Stimulated activated CD8-positive, alpha-beta memory T cell treated with anti-CD3 and anti-CD28 coated beads, Interleukin-15, amount 100 ng/mL, for 4 hours (primary cell): ENCODE measurements at places on chromosomes 6 and 20.
A peak's percentile ranks its signal among the peaks of the same experiment; 100 is the strongest.

- no peak for DNase-seq
Observed at GRCh38 chr20:54475334-54476168, at the start of gene DOK5. TSS of gene DOK5 (plus strand) at chr20:54475593. CDS start at chr20:54475947, 354 bp downstream.

DNA sequence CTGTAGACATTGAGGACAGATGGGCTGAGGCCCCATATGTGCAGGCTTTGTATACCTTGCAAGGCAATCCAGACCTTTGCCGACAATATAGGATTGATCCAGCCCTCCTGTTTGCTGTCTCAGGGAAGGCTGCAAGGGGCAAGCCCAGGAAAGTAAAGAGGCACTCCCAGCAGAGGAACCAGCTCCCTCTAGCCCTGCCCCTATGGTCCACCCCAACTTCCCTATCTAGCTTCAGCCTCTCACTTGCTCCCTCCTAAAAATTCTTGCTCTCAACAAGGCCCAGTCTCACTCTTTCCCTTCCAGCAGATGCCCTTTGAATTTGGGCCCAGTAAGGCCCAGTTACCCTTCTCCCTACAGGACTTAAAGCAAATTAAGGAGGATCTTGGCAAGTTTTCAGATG lies 92.6 kb downstream of the JARID2 start:
- DNase-seq, result no peak

- no peak for DNase-seq
Observed at GRCh38 chr6:127303917-127304316, 37.3 kb downstream of the RNF146 start.

GRCh38 chr6:52937908-52938307 lies 28.4 kb upstream of the GSTA3 start:
- no peak for DNase-seq

GRCh38 chr6:16759181-16759645 lies 2.0 kb downstream of the ATXN1 start:
- no peak for DNase-seq

DNA sequence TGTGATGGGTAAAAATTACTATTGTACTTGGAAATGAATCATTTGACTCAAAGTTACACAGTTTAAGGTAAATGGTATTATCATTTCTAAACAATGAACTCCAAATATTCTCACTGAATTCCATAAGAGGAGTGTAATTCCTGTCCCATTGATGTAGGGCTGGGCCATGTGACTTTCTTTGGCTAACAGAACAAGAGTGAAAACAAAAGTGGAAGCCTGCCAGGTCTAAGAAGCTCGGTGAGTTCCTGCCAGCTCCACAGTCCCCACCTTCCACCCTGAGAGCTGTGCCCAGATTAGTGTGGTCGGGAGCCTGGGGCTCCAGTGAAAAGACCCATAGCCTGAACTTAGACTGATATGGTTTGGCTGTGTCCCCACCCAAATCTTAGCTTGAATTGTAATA lies 24.6 kb downstream of the TBXT start:
- no peak for DNase-seq

DNA sequence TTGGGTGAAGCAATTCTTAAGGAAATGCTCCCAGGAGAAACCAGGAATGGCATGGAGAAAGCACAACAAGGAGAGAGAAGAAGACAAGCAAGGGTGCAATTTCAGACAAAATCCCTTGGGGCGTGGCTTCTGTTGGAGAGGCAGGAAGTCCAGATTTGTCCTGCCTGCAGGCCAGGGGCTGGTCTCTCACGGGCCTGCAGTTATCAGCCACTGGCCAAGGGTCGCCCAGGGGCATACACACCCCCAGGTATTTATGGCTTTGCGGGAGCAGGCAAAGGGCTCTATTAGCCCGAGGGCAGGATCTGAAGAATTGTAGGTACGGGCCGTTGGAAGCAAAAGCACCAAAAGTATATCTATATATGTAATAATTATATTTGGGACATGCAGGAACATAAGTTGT lies 87.7 kb downstream of the IYD start:
- no peak for DNase-seq

GRCh38 chr20:6768228-6769140 lies 998 bp downstream of the BMP2 start:
- DNase-seq, result no peak

DNA sequence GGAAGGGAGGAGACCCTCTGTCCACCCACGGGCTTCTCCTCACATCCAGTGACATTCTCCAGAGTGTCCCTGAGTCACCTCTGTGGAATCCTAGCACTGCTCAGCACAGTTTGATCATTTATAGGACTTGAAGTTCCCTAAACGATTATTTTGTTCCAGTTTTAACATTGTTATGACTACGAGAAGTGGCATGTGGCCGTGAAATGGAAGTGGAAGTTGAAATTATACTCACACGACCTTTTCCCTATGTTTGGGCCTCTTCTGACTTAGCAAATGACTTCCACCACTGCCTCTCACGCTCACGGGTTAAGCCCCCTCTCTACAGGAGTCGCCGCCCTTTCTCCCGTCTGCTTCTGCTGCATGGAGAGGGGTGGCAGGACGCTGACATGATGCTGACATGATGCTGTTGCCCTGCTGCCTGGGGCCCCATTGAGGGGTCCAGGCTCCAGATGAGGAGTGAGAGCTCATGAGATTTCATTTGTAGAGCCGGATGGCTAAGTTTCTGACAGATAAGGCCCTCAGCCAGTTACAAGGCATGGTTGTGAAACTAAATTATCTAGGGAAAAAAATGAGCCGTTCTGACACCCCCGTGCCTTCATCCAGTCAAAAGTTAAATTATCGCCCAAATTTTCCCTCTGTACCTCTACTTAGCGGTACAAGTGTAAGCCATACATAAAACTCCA lies 153.6 kb upstream of the UST start:
- no peak for DNase-seq

GRCh38 chr6:42250274-42250931 lies 32.7 kb upstream of the MRPS10 start:
- DNase-seq, result no peak

GRCh38 chr20:49969234-49969633 lies 13.5 kb upstream of the SNAI1 start:
- DNase-seq, result no peak

DNA sequence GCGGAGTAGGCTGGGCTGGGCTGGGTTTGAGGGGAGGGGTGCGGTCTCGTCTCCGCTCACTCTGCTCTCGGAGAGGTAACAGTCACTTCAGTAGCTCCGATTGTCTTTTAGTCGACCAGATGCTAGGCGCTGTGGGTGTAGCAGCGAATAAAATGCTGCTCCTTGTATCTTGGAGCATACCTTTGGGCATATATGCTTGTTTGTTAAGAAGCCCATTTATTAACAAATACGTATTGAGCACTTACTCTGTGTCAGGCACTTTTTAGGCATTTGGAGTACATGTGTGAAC lies 545 bp downstream of the ACTR5 start:
- DNase-seq, result peak; percentile 37

DNA sequence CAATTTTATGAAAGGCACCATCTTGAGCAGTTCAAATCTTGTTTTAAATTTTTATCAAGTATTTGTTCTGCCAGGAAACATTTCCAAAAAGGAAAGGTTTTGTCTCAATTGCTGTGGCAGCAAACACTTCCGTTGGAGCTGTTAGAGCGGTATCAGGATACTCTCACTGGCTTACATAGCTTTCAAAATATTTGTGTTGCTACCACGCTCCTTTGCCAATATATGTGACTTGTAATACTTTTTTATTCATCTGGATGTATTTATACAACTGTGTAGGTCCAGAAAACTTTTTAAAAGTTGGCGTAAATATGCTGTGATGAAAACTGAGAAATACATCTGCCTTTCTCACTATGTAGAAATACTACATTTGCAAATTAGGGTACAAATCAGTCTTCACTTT lies 37.8 kb upstream of the NHSL1 start:
- no peak for DNase-seq

GRCh38 chr20:407953-408842 lies at the start of gene RBCK1:
TSS of gene RBCK1 (plus strand) at chr20:408299. CDS start at chr20:408758, 459 bp downstream.
- DNase-seq, result peak; percentile 75

DNA sequence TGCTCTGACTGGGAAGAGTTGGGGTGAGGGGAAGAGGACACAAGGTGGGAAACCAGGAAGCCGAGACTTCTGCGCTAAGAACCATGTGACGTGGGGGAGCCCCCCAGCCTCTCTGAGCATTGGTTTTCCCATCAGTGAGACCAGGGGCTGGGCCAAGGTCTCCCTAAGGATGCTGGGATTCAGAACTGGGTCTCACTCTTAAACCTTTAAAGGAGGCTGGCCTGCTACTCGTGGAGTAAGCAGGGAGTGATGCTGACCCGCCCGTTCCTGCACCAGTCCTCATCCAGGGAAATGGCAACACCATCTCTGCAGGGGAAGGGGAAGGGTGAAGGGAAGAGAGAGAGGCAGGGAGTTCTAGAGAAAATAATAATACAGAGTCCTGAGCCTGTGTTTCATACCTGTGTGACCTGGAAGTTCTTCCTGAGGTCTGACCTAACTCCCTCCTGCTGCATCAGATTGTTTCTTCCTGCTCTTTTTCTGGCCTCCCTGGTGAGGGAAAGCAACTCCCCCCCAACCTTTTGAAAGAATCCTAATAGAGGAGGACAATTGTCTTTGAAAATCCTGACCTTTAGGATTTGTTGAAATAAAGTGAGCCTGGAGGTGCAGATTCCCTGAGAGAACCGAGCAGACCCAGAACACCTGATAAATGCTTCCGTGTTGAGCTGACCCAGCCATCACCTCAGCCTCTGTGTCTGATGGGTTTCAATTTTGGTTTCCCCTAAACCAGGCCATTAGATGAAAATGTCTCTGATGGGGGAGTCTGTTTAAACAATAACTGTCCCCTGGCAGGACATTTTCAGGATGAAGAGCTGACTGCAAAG lies 3.0 kb upstream of the GRM4 start:
- DNase-seq, result no peak

GRCh38 chr6:165770397-165771082 lies 107.5 kb upstream of the PDE10A start:
- DNase-seq, result no peak

DNA sequence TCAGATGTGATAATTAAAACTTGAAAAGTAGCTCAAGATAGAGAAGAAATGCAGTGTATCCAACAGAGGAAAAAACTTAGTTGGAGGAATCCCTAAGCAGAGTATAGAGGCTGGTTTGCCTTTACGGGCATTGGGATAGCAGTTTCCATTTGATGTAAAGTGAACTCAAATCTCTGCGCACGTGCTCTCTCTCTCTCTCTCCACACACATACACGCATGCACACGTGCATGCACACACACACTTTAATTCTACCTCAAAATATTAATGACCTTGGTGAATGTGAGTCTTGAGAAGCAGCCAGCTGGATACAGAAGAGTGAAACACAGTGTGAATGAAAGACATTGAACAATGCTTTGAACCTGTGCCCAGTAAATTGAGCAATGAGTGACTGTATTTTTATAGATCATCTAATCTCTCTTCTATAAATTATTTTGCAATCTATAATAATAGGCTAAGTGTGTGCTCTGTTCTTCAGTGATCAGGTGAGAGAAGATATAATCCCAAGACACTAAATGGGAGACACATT lies 247.7 kb upstream of the FAM83B start:
- no peak for DNase-seq

DNA sequence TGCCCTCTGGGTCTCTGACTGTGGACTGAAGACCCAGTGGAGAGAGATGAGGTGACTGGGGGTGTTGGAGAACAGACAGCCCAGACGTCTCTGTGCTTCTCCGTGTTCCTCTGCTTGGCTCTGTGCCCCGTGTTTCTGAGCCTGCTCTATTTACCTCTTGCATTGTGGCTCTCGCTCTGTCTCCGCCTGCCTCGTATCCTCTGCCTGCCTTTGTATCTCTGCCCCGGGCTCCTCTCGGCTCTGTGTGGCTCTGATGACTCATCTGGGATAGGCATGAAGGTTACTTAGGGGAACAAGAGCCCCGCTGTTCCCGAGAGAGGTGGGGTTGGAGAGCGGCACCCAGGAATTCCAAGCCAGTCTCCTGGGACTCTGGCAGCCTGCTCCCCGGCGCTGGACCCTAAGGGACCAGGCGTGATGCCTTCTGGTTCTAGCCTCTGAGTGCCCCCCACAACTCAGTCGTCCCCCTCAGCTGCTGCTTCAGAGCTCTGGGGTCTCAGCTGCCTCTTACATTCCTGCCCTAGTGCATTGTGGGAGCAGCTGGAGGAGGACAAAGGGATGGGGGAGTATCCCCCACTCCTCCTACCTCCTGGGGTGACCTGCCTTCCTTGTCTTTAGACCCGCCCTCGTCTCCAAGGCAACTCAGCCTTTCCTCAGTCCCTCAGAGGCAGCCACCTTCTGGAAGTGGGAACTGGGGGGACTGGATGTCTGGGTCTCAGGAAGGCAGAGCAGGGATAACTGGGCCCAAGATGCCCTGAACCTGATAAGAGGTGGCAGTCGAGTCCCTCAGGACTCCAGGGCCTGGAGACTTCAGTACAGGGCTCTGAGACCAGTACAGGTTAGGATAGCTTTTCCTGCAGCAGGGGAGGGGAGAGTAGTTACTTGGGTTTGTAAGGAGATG lies 1.9 kb downstream of the DDR1 start:
- DNase-seq, result no peak

DNA sequence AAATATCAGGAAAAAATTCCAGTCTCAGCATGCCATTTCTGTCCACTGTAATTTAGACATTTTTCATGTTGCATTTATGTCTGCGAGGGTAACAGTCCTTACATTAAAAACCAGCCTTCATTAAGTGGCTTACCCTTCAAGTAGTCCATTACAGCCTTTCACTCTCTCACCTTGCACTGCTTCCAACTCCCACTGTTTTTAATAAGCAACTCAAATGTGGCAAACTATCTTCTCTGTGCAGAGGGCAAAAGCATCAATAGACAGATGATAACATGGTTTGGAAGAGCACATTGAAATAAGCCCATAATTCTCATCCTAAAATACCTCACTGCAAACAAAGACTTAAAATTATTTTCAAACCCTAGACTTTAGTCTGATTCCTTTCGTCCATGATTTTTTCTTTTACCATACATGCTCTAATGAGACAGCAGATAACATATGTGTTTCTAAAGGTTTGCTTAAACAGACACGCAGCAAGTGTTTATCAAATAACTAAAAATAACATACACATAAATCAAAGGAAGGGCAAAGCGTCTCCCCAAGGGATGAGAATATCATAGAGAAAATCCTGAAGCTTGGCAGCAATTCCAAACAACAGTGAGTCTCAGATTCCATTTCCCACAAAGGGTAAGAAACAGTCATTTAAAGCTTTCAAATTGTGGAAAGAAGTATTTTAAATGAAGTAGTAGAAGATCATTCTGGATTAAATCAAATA lies 130.4 kb downstream of the PTPRK start:
- no peak for DNase-seq

GRCh38 chr20:57985278-57985677 lies 243.2 kb downstream of the ANKRD60 start:
- no peak for DNase-seq

DNA sequence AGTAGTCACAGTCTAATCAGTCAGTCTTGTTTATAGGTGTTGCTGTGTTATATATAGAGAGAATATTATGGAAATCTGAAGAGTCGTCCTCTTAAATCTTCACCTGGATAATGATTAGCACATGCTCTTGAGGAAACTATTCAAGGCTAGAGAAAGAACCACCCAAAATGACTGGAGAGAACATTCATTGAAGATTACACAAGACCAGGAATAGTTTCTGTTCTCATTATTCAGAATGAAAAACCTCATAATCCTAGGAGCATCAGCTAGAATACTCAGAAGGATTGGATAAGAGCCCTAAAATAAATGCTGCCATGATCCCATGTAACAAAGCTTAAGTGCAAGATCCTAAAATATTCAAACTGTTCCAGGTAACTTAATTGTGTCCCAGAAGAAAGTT lies 278.2 kb upstream of the PREP start:
- DNase-seq, result no peak
